Naive thymus-derived CD8-positive, alpha-beta T cell (primary cell): ENCODE measurements at places on chromosomes 2 and 18. TPM values are rescaled to one million over a fixed set of nuclear protein-coding genes. Genes with fewer than 3 reads are reported as not detected.
A peak's percentile ranks its signal among the peaks of the same experiment; 100 is the strongest.

Gene CFC1
- polyA plus RNA-seq, result not detected

Gene AQP12B
- not detected for polyA plus RNA-seq

Gene C2orf80
- not detected for polyA plus RNA-seq

Gene CCDC148
- not detected for polyA plus RNA-seq

Gene NLRC4
- polyA plus RNA-seq, result not detected

Gene CNDP1
- not detected for polyA plus RNA-seq

Gene TIGD1
- 14.2 TPM for polyA plus RNA-seq

Gene ZSWIM2
- polyA plus RNA-seq, result not detected

Gene SLC8A1
- polyA plus RNA-seq, result not detected

Gene ESPNL
- polyA plus RNA-seq, result not detected

Gene NEB
- not detected for polyA plus RNA-seq

Gene TRIM54
- polyA plus RNA-seq, result not detected

Gene TUBA3D
- polyA plus RNA-seq, result not detected

Gene TMEFF2
- polyA plus RNA-seq, result not detected

Gene DTNA
- not detected for polyA plus RNA-seq

- no peak for DNase-seq
These were observed 2.1 kb upstream of the FBLN7 start for GRCh38 chr2:112136096-112136495.

- DNase-seq, result no peak
These were observed 8.3 kb upstream of the TNS1 start for GRCh38 chr2:218010984-218011652.

- DNase-seq, result no peak
These were observed 67.5 kb upstream of the FN1 start for GRCh38 chr2:215503381-215503780.

GRCh38 chr2:152465541-152465940 lies 130.6 kb downstream of the FMNL2 start:
- no peak for DNase-seq

GRCh38 chr2:111708476-111709180 lies 175.4 kb downstream of the ANAPC1 start:
- no peak for DNase-seq

DNA sequence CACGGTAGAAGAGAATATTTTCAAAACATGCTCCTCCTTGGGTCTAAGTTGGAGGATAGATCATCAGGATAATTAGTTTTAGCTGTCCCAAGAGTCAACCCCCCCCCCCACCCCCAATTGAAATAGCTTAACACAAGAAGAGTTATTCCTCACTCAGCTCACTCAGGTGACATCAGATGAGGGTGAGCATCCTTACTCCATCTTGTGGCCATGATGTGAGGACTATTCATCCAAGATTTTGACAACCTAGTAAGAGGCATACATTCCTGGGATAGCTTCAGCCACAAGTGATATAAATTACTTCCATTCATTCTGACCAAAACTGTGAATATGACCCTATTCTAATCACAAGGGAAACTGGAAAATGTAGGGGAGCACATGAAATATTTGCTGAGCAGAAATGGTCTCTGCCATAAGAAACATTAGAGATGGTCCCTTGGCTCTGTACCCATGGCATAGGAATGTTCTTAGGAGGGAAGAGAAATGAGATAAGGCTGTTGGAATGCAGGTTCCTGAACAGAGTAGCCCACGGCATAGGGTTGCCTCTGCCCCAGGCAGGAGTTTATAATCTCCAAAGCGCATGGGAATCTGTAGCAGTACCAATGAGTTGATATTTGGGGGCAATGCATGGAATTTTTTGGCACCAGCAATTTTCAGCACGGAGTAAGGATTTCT lies 257.2 kb downstream of the CYRIA start:
- DNase-seq, result no peak

DNA sequence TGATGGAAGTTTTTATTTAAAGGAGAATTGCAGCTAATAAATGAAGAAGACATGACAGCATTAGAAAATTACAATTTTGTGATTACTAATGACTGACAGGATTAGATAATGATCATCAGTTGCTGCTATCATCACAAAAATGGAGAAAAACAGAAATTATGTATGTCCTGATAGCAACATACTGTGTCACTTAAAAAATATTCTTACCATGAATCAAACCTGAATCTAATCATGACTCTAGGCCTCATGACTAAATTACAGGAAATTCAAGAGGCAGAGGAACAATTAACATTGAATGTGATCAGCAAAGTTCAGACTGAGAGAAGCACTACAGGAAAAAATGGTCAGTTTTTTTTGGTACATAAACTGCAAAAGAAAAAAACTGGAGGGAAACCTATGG lies 147.8 kb downstream of the PMAIP1 start:
- DNase-seq, result no peak

DNA sequence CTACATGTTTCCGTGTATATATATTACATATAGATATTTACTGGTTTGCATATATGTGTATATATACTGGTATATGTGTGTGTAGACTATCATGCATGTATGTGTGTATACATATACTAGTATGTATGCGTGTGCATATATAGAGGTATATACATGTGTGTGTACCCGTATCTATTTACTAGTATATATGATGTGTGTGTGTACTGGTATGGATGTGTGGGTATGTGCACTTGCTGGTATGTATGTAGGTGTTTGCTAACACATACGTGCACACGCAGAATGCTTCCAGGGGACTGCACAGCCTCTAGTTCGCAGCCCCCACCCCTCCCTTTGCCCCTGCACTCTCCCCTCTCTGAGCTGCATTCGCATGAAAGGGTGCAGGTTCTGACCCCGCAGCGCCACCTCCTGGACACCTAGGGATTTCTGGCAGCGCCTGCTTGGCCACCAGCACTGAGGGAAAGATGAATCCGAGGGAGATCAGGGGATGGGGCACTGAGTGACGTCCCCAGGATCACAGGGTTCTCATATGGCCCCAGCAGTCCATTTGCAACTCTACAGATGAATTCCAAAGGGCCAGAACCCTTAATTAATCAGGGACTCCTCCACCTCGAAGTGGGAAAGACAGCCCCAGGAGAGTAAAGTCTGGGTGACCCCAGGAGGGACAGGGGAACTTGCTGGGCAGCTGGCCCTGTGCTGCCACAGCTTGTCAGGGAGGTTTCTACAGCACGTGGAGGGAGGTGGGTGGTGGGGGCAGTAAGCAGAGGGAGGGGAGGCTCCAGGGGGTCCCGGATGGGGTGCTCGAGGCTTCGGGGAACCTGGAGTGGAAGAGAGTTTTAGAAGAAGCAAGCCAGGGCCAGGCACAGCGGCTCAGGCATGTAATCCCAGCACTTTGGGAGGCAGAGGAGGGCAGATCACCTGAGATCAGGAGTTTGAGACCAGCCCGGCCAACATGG lies 66.8 kb upstream of the ASAP2 start:
- DNase-seq, result peak; percentile 21

- no peak for DNase-seq
These were observed 163.0 kb upstream of the SPHKAP start for GRCh38 chr2:228344531-228344930.

DNA sequence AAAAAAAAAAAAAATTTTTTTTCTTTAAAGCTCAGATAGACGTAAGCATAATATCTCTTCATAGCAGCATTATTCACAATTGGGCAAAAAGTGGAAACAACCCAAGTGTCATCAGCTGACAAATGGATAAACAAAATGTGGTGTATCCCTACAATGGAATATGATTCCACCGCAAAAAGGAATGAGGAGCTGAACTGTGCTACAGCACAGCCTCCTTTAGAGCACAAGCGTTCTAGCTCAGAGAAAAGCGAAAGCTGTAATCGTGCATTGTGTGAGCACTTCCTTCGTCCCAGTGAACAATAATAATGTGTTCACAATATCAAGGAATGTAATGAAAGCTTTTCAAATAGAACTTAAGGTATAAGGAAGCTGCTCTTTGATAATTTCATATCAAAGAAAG lies 11.7 kb upstream of the CHMP1B start:
- no peak for DNase-seq

- no peak for DNase-seq
These were observed 364.9 kb downstream of the SPAG16 start for GRCh38 chr2:213649176-213649575.

GRCh38 chr2:166167449-166167848 lies 39.6 kb upstream of the SCN1A start:
- no peak for DNase-seq

- DNase-seq, result no peak
These were observed 687.6 kb upstream of the HS6ST1 start for GRCh38 chr2:129006135-129006886.

- no peak for DNase-seq
These were observed 157.5 kb downstream of the TNS1 start for GRCh38 chr2:217845301-217845700.

DNA sequence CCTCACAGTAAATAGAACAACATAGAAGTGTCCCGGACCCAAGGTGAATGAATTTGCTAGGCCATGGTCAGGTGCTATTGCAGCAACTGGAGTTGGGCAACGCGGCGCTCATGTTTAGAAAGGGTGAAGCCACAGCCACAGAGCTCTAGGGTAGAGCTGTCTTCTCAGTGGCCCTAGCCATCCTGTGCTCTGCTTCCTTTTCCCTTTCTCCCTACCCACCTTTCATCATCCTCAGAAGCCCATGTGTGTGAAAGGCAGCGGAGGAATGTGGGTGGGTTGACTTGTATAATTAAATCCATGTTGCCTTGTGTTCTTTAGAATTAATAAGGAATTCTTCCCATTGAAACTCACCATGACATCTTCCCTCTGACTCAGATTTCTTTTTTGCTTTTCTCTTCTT lies 336.7 kb downstream of the OSR1 start:
- DNase-seq, result no peak

GRCh38 chr2:137096693-137097092 lies 331.3 kb downstream of the THSD7B start:
- DNase-seq, result no peak

GRCh38 chr2:5926871-5927512 lies 234.8 kb downstream of the SOX11 start:
- DNase-seq, result no peak

GRCh38 chr2:239399433-239399920 lies 1.3 kb downstream of the HDAC4 start:
- DNase-seq, result peak; percentile 27

- DNase-seq, result no peak
These were observed 862.4 kb downstream of the CNTNAP5 start for GRCh38 chr2:124887466-124887865.

- DNase-seq, result no peak
These were observed 199.6 kb downstream of the BCL11A start for GRCh38 chr2:60353863-60354262.

- no peak for DNase-seq
These were observed 1339.0 kb downstream of the LRP1B start for GRCh38 chr2:140791802-140792201.

DNA sequence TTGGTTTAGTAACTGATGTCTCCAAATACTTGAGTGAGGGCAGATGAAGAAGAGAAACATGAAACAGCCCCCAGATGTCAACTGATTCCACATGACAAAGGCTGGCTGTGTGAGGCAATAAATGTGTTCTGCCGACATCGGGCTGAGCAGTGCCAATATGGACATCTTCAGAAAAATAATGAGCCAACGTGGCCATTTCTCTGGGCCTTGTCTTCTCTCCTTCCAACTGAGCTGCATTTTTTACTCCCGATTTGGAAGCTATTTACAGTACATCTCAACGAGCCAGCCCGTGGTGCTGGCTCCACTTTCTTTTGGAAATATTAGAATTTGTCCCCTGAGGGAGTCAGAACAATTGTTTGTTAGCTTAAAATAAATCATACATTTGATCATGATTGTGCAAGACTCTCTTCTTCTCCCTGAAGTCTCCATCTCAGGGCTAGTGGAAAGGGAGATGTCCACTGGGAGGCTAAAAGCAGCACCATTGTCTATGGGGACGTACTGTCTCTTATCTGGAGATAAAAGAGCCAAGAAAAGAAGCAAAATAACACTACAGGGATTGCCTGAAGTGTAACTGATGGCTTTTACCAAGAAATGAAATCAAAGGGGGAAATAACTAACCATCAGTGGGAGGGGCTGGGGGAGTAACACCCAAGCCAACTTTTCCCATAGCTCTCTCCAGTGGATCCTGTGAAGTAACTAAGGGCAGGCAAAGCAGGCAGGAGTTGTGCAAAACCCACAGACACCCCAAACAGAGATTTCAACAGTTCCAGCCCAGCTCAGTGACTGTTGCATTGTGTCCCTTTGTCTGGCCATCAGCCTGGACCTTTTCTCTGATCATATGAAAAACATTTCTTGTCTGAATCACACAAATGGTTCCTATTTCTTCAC lies 114.8 kb downstream of the RDH14 start:
- DNase-seq, result no peak

GRCh38 chr2:45664635-45665261 lies 13.3 kb downstream of the PRKCE start:
- no peak for DNase-seq

GRCh38 chr2:234288974-234289455 lies 207.9 kb downstream of the ARL4C start:
- peak; percentile 83 for DNase-seq

GRCh38 chr2:146437712-146438111 lies 1407.1 kb upstream of the ACVR2A start:
- DNase-seq, result no peak

DNA sequence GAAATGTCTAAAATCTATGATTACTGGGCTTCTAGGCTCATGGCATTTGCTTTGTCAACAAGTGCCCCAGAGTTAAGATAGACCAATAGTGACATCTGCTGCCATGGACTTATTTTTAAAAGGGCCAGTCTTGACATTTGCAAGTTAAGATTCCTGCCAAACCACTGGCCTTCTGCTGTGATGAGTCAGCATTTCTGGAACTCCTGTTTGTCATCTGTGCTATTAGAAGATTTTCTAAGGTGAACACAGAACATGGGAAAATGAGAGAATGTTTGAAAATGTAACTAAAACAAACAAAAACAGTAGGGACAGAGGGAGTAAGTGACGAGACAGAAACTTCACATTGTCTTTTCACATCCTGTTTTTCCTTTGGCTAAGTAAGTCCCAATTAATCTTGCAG lies 93.7 kb upstream of the WDR75 start:
- DNase-seq, result no peak

- no peak for DNase-seq
These were observed 1.5 kb upstream of the PELI1 start for GRCh38 chr2:64145714-64146113.
